Cortex of kidney (tissue), 1 donor: ENCODE measurements at places on chromosomes 4 and X.

- DNase-seq: no peak
Observed at GRCh38 chr4:88610771-88611170, 18.5 kb downstream of the HERC3 start.

GRCh38 chr4:25367004-25367621 lies 9.9 kb upstream of the ANAPC4 start:
- no peak for DNase-seq

DNA sequence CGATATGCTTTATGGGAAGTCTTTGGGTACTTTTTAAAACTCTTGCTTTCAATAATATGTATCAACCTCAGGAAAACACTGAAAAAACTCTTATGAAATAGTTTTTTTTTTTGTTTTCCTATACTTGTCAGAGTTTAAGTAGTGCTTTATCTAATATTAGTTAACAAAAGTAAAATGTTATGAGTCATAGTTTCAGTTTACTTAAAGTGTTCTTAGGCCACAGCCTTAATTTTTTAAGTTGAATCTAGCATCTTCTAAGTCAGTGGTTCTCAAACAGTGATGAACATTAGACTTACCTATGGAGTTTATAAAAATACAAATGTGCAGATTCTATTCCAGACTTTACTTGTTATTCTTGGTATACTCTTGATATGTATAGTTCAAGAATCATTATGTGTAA lies 26.3 kb upstream of the ADGRL3 start:
- DNase-seq: no peak

DNA sequence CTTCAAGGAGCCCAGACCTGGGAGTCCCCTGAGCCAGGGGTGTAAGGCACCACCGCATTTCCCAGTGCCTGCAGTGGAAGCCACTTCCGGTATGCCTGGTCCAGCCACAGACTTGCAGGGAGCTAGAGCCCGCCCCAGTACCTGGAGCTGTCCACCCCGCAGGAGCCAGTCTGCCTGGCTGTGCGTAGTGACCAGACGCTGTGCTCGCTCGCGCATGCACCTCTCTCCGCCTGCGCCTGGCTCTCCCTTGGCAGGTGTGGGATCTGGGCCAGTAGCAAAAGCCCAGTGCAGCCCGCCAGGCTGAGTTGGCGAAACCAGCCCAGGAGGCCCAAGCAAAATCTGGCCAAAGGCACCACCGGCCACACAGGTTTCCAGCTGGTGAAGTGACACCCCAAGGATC lies 973.7 kb upstream of the AGA start:
- DNase-seq: no peak

- DNase-seq: no peak
Observed at GRCh38 chr4:80016506-80016905, 56.5 kb downstream of the ANTXR2 start.

DNA sequence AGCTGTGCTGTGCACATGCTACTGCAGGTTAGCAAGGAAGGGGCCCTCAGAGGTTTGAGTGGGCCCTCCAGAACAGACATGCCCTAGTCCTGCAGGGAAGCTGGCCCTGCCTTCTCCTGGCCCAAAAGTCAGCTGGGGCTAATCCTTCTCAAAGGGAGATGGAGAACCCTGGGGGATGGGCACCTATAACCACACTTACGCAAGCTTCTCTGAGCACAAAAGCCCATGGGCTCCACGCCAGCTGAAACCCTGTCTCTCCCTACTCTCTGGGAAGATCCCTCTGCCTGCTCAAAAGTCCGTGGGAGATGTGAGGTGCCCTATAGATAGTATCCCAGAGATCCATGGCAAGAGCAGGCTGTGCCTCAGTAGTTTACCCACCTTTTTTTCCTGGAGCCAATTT lies 58.9 kb upstream of the DKK2 start:
- no peak for DNase-seq

DNA sequence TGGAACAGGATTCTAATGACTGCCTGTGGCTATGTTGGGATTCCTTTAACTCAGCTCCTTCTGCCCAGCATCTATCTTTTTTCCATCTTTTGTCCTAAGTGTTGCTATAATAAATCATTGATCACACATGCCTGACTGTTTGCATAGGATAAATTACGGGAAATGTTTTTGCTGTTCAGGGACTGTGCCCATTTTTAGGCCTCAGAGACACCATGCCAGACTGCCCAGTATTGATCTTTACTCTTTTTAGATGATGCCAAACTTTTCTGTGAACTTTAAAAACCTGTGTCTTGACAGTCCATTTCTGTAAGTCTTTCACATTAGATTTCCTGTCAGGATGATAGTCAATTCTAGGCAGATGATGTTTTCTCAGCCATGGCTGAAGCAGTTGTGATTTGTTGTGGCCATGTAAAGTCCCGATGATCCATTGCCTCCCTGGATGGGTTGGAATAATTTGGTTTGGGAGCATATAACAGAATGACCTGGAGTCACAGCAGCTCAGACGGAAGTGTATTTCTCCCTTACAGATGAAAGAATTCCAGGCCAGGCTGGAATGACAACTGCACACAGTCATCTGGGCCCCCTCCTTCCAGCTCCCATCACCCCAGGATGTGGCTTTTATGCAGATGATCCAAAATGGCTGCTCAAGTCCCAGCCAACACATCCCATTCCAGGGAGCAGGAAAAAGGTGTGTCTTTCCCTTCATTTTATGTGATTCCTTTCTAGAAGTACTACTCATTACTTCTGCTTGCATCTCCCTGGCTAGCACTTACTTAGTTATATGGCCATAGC lies 3.4 kb downstream of the HTT-AS start:
- no peak for DNase-seq

GRCh38 chr4:184163813-184164212 lies 53.9 kb downstream of the ENPP6 start:
- DNase-seq: no peak

- DNase-seq: no peak
Observed at GRCh38 chr4:85398276-85398675, 76.7 kb upstream of the ARHGAP24 start.

DNA sequence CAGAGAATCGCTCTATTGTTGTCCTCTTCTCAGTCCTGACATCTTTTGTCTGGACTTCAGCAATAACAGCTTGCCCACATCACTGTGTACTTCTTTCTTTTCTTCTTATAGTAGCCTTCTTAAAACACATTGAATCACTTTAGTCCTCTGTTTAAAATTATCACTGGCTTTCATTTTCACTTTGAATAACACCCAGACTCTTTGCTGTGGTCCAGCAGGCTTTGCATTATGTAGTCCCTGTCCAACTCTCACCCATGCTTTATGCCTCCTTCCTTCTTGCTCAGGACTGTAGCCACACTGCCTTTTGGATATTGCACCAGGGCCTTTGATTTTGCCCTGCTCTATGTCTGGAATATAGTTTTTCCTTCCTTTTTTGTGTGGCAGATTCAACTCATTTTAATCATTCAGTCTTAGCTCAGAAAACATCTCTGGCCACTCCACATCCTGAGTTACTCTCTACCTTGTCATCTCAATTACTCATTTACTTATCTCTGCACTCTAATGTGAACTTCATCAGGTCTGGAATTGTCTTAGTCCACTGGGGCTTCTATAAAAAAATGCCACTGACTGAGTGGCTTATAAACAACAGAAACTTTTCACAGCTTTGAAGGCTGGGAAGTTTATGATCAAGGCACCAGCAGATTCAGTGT lies 168.2 kb downstream of the C4orf33 start:
- DNase-seq: no peak

DNA sequence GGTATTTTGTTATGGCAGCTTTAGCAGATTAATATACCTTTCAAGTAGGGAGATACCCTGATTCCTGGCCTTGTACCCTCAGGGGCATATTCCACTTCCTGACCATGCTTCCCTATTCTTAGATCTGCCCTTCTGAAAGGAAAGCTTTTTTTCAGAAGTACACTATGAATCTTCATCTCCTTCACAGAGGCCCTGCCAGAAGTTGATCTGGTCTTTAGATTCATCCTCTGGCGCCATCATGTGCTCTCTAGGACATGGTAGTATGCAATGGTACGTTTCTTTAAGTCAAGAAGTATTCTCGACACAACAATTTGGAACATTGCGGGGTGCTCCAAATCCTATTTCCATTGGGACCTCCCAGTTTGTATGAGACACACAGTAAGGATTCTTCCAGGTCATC lies 39.6 kb upstream of the DIPK2B start:
- DNase-seq: no peak

- DNase-seq: no peak
Observed at GRCh38 chrX:3286196-3286945, 60.1 kb downstream of the MXRA5 start.

- DNase-seq: no peak
Observed at GRCh38 chrX:151711787-151712186, 4.0 kb upstream of the FATE1 start.

GRCh38 chr4:102817021-102817605 lies 10.2 kb downstream of the UBE2D3 start:
- no peak for DNase-seq

GRCh38 chr4:109977854-109978501 lies 65.3 kb downstream of the EGF start:
- DNase-seq: no peak

- DNase-seq: no peak
Observed at GRCh38 chrX:130179170-130179569, 7.4 kb downstream of the RAB33A start.

- DNase-seq: no peak
Observed at GRCh38 chrX:108292053-108292452, 146.2 kb downstream of the COL4A6 start.

GRCh38 chr4:126106658-126107057 lies 791.9 kb downstream of the FAT4 start:
- no peak for DNase-seq

DNA sequence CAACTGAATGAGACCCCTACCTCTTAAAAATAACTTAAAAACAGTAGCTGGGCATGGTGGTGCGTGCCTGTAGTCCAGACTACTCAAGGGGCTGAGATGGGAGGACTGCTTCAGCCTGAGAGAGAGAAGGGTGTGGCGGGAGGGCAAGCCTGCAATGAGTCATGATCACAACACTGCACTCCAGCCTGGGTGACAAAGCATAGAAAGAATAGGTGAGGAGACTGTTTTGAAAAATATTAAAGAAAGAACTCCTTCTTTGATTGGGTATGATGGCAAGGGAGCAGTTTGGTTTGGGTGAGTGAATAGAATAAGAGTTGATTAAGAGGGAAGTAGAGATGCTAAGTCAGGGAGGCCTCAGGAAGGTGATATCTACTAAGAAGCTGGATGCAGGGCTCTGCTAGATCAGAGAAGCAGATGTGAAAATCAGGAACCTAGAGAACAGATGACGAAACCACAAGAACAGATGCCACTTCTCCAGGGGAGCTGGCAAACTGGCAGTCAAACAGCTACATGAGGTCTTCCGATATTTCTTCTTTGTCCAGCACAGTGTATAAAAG lies 318.6 kb downstream of the OPHN1 start:
- no peak for DNase-seq

DNA sequence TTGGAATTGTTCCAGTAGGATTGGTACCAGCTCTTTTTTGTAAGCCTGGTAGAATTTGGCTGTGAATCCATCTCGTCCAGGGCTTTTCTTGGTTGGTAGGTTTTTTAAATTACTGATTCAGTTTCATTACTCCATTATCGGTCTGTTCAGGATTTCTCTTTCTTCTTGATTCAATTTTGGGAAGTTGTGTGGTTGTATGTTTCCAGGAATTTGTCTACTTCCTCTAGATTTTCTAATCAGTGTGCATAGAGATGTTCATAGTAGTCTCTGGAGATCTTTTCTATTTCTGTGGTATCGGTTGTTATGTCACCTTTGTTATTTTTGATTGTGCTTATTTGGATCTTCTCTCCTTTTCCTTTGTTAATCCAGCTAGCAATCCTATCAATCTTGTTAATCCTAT lies 248.7 kb downstream of the ARHGAP10 start:
- DNase-seq: no peak

DNA sequence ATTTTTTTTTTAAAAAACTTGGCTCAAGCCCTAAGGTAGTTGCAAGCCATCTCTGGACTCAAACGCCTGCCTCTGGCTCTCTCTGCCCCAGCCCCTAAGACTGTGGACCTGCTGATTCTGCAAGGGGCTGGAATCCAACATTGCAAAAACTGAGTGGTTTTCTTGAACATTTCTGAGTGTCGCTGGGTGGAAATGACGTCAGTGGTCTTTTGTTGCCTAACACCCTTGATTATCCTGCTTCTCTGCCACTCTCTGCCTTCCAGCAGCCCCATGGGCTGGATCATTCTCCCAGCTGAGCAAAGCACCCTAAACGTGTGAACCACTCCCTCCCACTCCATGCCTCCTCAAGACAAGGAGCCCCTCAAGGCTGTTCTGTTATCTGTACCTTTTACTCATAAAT lies 16.6 kb downstream of the BST1 start:
- DNase-seq: no peak

DNA sequence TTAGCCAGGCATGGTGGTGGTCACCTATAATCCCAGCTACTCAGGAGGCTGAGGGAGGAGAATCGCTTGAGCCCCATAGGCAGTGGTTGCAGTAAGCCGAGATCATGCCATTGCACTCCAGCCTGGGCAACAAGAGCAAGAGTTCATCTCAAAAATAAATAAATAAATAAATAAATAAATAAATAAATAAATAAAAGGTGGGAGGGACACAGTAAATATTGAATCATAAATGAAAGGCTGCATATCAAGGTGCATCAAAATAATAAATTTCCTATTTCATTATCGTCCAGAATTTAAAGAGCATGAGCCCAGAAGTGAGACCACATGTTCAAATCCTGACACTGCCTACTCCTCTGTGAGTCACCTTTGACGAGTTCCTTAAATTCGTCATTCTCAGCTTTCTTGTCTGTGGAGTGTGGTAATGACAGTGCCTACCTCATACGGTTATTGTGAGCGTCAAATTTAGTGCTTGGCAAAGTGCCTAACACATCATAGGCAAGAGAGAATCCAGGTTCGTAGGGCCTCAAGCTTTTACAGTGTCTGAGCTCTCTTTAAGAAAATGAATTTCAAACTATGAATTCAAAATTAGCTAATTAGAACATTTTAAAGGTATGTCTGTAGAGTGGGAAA lies 49.9 kb downstream of the IL15 start:
- DNase-seq: no peak

DNA sequence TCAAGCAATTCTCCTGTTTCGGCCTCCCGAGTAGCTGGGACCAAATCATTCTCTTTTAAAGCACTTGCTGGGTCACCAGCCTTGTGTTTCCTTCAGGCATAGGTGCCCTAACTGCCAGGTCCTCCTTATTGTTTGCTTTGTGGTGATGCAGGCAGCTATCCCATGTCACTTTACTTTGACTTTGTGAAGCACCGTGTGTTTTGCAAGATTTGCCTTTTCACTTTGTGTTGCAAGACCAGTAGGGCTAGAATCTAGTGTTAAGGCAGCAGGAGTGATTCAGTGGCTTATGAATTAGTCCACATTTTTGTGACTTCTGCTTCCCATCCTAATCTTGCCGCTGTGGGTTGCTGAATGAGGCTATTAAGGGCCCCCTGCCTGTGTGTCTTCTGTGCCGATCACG lies 20.2 kb downstream of the SYAP1 start:
- no peak for DNase-seq
